ENCODE measurements at places on chromosomes 3 and 15.

- DNase-seq, result no peak
Measured at GRCh38 chr3:194019398-194020165, 116.4 kb upstream of the HES1 start.

DNA sequence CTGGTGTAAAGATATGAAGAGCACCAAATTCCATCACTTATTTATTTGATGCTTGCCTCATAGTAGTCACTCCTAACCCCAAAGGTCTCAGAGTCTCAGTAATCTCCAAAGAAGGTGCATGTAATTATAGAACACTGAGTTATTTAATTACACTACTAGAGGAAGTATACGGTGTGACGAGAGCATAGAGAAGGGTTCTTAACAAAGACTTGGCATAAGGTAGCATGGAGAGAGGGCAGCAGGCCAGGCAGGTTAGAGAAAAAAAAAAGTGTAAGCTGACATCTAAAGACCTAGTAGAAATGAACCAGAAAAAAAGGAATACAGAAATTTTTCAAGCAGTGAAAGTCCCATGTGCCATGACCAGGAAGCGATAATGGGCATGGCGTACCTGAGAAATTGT is 213.3 kb upstream of the TGFBR2 start:
- no peak for DNase-seq

DNA sequence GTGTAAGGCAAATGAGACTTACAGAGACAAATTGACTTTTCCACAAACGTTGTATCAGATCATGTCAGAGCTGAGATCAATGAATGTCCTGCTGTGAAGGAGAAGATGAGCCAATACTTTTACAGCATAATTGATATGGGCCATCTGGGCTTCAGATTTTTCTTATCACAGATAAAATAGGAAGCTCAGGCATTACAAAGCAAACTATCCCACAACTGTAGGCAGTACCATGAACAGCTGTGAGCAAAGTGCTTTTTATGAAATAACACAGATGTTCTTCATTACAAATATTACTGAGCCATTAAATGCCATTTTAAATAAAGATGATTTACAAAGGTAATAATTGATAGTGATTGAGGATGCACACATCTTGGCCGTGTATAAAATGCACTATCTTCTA is 852.3 kb downstream of the OTOL1 start:
- DNase-seq, result no peak

GRCh38 chr15:98493966-98494511 is 154.3 kb upstream of the IGF1R start:
- no peak for DNase-seq

GRCh38 chr3:73525591-73525990 is 99.2 kb downstream of the PDZRN3 start:
- DNase-seq, result no peak

GRCh38 chr3:129035360-129036221 is 25.0 kb upstream of the GP9 start:
- no peak for DNase-seq

- no peak for DNase-seq
Measured at GRCh38 chr3:184003187-184003967, 14.3 kb downstream of the ABCC5 start.

GRCh38 chr15:90058308-90058707 is 44.0 kb downstream of the IDH2 start:
- no peak for DNase-seq

- DNase-seq, result no peak
Measured at GRCh38 chr3:15630646-15631350, 29.3 kb downstream of the BTD start.

DNA sequence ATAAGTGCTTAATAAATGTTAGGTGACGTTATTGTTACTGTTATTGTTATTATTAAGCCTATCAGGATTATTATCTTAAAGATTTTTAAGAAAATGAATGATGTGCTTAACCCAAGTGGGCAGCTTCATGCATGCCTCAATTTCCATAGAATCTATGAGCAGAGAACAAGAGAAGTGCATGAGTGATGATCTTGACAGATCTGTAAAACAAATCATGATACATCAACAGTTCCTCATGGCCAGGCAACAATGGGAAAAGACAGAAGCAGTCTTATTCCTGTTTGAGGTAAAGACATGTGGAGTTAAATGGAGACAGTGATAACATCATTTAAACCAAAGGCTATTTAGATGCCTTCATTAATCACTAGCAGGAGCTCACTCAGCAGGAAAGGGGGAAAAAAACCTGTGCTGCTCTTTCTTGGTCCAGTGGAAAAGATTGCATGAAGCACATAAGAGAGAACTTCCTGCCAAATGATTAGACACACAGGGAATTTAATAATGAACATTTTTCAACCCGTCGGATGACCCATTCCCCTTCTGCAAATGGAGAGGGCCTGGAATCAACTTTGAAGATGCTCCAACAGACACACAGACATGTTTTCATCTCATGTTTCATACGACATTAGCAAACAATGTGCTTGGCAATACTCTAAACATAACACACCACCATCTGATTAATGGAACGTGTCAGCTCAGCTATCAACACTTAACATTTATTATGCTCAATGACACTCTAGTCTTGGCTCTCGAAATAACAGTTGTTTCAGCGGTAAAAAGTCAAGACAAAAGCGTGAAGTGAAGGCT is 212.2 kb upstream of the LRRN1 start:
- DNase-seq, result no peak

- DNase-seq, result no peak
Measured at GRCh38 chr3:134839990-134840389, 44.9 kb downstream of the EPHB1 start.

GRCh38 chr3:72664184-72664975 is 183.9 kb downstream of the SHQ1 start:
- no peak for DNase-seq

DNA sequence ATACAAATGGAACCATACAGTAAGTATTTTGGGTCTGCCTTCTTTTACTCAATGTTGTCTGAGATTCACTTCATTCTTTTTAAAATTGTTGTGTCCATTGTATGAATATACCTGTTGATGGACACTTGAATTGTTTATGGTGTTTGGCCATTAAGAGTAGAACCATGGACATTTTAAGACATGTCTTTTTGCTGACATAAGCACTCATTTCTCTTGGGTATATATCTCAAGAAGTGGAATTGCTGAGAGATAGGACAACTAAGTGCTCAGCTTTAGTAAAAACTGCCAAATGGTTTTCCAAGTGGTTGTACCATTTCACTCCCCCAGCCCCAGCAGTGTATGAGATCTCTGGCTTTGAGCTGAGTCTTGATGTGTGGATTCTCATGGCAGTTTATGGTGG is 28.2 kb downstream of the POMGNT2 start:
- DNase-seq, result no peak

- DNase-seq, result no peak
Measured at GRCh38 chr3:30894521-30895251, at the start of gene GADL1. TSS of gene GADL1 (minus strand) at chr3:30894661. CDS start at chr3:30894614, 47 bp downstream.

DNA sequence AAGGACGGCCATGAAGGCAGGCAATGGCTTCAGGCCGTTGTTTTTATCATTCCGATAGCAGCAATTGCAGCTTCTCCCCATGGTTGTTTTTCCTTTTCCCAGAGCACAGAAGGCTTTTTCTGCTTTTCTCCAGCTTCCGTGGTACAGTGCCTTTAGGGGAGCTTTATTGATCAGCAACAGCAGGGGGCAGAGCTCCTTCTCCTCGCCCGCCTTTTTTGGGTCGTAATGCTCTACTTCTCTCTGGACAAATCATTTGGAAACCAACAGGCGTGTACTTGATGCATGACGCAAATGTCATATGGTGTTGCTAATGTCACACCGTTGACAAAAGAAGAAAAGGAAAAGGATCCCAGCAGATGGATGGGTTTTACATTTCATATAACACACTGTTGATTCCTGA is 79.7 kb upstream of the SNRK start:
- no peak for DNase-seq

DNA sequence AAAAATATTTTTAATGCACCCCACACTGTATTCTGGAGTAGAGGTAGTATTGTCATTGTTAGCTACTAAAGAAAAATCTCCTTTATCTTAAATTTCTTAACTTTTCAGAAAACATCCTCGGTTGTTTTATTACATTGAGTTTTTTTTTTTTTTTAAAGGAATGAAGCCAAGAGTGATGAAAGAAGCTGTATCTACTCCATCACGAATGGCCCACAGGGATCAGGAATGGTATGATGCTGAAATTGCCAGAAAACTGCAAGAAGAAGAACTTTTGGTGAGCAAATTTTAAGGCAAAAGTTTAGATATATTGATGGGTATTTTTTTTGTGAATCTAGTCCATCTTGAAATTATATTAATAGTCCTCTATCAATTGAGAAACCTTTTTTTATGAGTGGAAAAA is 49.7 kb upstream of the UTS2B start:
- DNase-seq, result no peak

DNA sequence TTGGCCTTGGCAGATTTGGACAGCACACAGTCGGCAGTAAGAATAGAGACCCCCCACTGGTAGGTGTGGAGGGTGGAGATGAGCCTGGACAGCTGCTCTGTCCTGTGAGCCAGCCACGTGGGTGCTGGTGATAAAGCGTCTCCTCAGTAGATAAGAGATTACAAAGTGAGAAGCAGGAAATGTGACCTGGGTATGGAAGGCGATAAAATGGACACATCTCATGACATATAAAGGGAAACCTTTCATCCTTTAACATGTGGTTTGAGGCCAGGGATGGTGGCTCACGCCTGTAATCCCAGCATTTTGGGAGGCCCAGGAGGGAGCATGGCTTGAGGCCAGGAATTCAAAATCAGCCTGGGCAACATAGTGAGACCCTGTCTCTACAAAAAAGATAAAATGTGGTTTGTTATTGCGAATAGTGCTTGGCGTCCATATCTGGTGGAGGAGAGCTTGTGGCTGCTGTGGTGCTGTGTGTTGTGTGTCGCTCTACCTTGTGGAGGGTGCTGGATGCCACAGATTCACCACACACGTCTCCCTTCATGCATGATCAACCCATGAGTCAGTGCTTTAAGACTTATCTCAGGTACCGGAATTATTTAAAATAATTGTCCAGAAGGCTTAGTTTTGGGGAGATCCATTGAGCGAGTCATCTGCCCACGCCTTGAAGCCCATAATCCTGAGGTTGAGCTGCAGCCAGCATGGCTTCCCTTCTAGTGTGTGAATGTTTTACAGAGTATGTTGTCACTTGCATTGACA is 157.0 kb downstream of the GABRG3 start:
- DNase-seq, result no peak

DNA sequence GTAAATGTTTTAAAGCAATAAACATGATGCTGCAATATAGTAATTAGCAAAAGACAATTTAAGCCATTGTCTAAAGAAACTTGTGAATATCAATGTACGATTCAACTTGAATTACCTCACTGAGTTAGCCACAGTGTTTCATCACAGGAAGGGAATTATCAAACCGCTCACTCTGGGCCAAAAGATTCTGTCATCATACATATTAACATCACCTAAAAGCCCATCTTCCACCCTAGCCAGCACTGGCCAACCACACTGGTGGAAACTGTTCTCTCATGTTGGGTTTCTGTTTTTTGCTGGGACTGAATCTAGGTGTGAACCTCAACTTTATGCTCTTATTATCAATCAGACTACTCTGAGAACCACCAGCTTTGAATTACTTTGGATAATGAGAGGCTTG is 497.7 kb upstream of the THBS1 start:
- no peak for DNase-seq

DNA sequence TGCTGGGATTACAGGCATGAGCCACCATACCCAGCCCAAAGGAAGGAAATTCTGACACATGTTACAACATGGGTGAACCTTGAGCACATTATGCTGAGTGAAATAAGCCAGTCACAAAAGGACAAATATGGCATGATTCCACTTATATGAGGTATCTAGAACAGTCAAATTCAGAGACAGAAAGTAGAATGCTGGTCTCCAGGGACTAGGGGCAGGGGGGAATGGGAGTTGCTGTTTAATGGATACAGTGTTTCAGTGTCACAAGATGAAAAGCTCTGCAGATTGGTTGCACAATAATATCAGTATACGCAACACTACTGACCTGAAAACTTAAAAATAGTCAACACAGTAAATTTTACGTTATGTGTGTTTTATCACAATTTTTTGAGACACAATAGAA is 4.1 kb downstream of the SPATA12 start:
- no peak for DNase-seq

DNA sequence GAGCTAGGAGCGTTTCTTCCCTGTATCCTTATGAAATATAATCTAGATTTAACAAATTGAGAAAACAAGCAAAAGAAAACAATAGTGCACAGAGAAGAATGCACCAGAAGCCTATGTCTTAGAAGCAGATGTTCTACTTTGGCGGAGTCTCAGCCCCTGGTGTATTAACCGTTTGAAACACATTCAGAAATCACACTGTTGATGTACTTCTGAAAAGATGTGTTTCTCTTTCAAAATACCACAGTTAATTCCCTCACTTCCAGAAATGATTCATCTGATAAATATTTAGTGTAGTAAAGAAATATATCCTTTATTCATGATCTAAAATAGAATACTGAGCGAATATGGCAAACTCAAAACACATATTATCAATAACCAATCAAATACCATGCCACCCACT is 77.7 kb downstream of the CBLB start:
- no peak for DNase-seq

All from D721Med (cell line).